ENCODE measurements at places on chromosomes 11 and 22. TPM values are rescaled to one million over a fixed set of nuclear protein-coding genes. Genes with fewer than 3 reads are reported as not detected.

Gene PLEKHA7
- total RNA-seq: 8.1 TPM

Gene OR51I1
- total RNA-seq: 0.63 TPM

Gene MYOD1
- 1.1 TPM for total RNA-seq

Gene LIF
- 4.8 TPM for total RNA-seq
